ENCODE measurements at places on chromosomes 13 and 19. TPM values are rescaled to one million over a fixed set of nuclear protein-coding genes. Genes with fewer than 3 reads are reported as not detected.
A peak's percentile ranks its signal among the peaks of the same experiment; 100 is the strongest.

GRCh38 chr13:94327318-94327717 is 152.2 kb downstream of the DCT start:
- H3K36me3 ChIP-seq: peaks cover 20% of the 10 kb centered on the region
- peak overlapping the region; percentile 60 for H3K4me3 ChIP-seq
- peak overlapping the region; percentile 67 for H3K27ac ChIP-seq
- H3K27me3 ChIP-seq: peaks cover 8% of the 10 kb centered on the region
- no peak for DNase-seq

DNA sequence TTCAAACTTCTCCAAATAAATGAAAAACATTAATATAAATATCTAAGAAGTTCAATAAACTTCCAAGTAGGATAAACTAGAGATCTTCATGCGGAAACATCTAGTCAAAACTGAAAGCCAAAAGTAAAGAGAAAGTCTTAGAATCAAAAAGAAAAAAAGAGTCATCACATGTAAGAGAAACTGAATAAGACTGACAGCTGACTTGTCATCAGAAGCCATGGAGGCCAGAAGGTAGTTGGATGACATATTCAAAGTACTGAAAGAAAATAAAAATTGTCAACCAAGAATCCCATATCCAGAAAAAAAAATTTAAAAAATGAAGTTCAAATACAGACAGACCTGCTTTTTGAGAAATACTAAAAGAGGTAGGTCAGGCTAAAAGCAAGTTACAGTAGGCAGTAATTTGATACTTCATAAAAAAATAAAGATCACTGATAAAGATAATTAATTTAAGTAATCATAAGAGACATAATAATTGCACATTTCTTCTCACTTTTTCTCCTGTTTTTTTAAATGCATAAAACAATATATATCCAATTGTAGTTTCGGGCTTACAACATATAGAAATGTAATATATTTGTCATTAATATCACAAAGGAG is 327.6 kb upstream of the PCDH9 start:
- no peaks in the 10 kb centered on the region for H3K36me3 ChIP-seq
- no peak for DNase-seq
- H3K27me3 ChIP-seq: no peaks in the 10 kb centered on the region
- no peak overlapping the region for H3K27ac ChIP-seq
- H3K4me1 ChIP-seq: no peaks in the 10 kb centered on the region
- no peak overlapping the region for H3K4me3 ChIP-seq

GRCh38 chr19:32318884-32319520 is 26.4 kb upstream of the ZNF507 start:
- no peaks in the 10 kb centered on the region for H3K4me1 ChIP-seq
- H3K4me3 ChIP-seq: no peak overlapping the region
- H3K36me3 ChIP-seq: no peaks in the 10 kb centered on the region
- H3K27ac ChIP-seq: no peak overlapping the region
- no peaks in the 10 kb centered on the region for H3K27me3 ChIP-seq

GRCh38 chr19:48175578-48175977 is 5.1 kb downstream of the ZSWIM9 start:
- no peak for DNase-seq
- H3K4me1 ChIP-seq: peaks cover 29% of the 10 kb centered on the region
- no peaks in the 10 kb centered on the region for H3K27me3 ChIP-seq
- H3K27ac ChIP-seq: no peak overlapping the region
- peaks cover 47% of the 10 kb centered on the region for H3K36me3 ChIP-seq

GRCh38 chr19:16272945-16273344 is 51.7 kb upstream of the KLF2 start:
- H3K4me3 ChIP-seq: no peak overlapping the region
- no peaks in the 10 kb centered on the region for H3K36me3 ChIP-seq
- no peak overlapping the region for H3K27ac ChIP-seq
- H3K4me1 ChIP-seq: peaks cover 14% of the 10 kb centered on the region

GRCh38 chr19:6484230-6484629 is 2.6 kb upstream of the DENND1C start:
- peaks cover 26% of the 10 kb centered on the region for H3K4me1 ChIP-seq
- no peak overlapping the region for H3K4me3 ChIP-seq
- H3K27ac ChIP-seq: no peak overlapping the region
- no peaks in the 10 kb centered on the region for H3K27me3 ChIP-seq

- no peaks in the 10 kb centered on the region for H3K27me3 ChIP-seq
- peak overlapping the region; percentile 90 for H3K27ac ChIP-seq
- H3K4me1 ChIP-seq: peaks cover 41% of the 10 kb centered on the region
Measured at GRCh38 chr19:38852231-38853044, 2.7 kb upstream of the HNRNPL start.

GRCh38 chr19:48993175-48994034 is at the start of the genes GYS1 and RUVBL2:
GYS1 (minus strand) TSS chr19:48993309; CDS start chr19:48993112, 197 bp downstream.
RUVBL2 (plus strand) TSS chr19:48993887; CDS start chr19:48993912, 25 bp downstream.
- H3K27me3 ChIP-seq: no peaks in the 10 kb centered on the region
- peaks cover 12% of the 10 kb centered on the region for H3K36me3 ChIP-seq
- H3K4me1 ChIP-seq: peaks cover 27% of the 10 kb centered on the region
- H3K4me3 ChIP-seq: peak within 1 kb of the TSS; percentile 92
- peak; percentile 99 for DNase-seq

DNA sequence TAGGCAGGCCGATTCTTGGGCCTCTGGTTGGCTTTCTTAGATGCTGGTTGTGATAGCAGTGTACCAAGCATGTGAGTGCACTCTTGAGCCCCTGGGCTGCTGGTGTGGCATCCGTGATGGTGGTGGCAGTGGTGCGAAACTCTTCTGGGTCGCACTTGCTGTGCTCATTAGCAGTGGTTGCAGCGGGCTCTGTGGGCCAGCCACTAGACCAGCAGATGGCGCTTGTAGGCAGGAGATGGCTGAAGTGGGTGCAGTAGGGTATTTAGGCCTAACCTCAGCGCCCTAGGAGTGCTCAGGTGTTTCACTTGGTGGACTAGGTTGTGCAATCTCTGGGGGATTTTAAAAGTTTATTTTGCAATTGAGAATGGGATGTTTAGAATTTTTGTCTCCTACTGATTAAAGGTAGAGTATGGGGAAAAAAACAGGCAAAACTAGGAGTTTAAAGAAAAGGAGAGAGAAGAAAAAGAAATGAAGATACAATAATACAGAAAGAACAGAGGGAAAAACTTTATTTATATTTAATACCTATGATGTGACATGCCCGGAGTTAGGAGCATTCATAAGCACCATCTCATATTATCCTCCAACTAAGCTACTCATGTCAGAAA is 4.3 kb upstream of the ZNF17 start:
- peaks cover 11% of the 10 kb centered on the region for H3K36me3 ChIP-seq
- no peak overlapping the region for H3K4me3 ChIP-seq
- H3K27ac ChIP-seq: no peak overlapping the region
- peak; percentile 71 for DNase-seq

GRCh38 chr19:13841086-13841961 is 35.6 kb upstream of the NANOS3 start:
- peak overlapping the region; percentile 95 for H3K4me3 ChIP-seq
- peak overlapping the region; percentile 96 for H3K27ac ChIP-seq
- no peaks in the 10 kb centered on the region for H3K27me3 ChIP-seq
- H3K36me3 ChIP-seq: peaks cover 14% of the 10 kb centered on the region

DNA sequence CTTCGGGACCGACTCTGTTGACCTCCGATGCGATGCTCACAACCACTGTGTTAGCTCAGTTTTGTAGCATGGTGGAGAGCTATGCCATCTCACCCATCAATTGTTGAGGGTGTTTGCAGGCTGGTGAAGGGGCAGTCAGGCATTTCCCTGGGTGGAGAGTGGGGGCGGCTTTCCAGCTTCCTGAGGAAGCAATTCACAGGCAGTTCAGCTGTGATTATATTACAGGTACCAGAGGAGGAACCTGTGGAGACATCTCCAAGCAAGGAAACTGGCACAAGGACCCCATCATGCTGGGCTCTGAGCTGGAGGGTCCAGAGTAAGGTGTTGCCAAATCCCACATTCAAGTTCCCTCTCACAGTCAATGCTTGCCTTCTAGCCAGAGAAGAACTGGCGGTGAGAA is 166.0 kb upstream of the ZNF536 start:
- no peak overlapping the region for H3K27ac ChIP-seq
- no peaks in the 10 kb centered on the region for H3K4me1 ChIP-seq
- DNase-seq: no peak
- no peaks in the 10 kb centered on the region for H3K27me3 ChIP-seq

GRCh38 chr13:46171217-46171616 is 10.8 kb downstream of the LCP1 start:
- H3K4me3 ChIP-seq: peak overlapping the region; percentile 84
- peaks cover 51% of the 10 kb centered on the region for H3K36me3 ChIP-seq
- peak overlapping the region; percentile 83 for H3K27ac ChIP-seq
- H3K4me1 ChIP-seq: peaks cover 87% of the 10 kb centered on the region

GRCh38 chr19:5138606-5139582 is 170.0 kb downstream of the KDM4B start:
- peak overlapping the region; percentile 53 for H3K4me3 ChIP-seq
- DNase-seq: peak; percentile 96
- peaks cover 22% of the 10 kb centered on the region for H3K4me1 ChIP-seq
- peak overlapping the region; percentile 84 for H3K27ac ChIP-seq
- peaks cover 36% of the 10 kb centered on the region for H3K36me3 ChIP-seq

The KLF12 gene
- total RNA-seq: 43.9 TPM

The ZNF439 gene
- 16.8 TPM for total RNA-seq

The RGS9BP gene
- total RNA-seq: 0.47 TPM

The ZNF541 gene
- 0.30 TPM for total RNA-seq

The PABPC3 gene
- total RNA-seq: 0.65 TPM

The S1PR2 gene
- 7.1 TPM for total RNA-seq

The MEIOSIN gene
- total RNA-seq: not detected

The CYP4F11 gene
- total RNA-seq: not detected

The ZNF284 gene
- total RNA-seq: 4.1 TPM

The KLK3 gene
- total RNA-seq: not detected

The ADGRL1 gene
- 15.0 TPM for total RNA-seq

The ZNF415 gene
- total RNA-seq: 1.5 TPM

All from activated naive CD8-positive, alpha-beta T cell treated with anti-CD3 and anti-CD28 coated beads, Interleukin-2, amount 10 ng/mL, durations not matched to agents 7 days and 5 days (primary cell).